Fibroblast of mammary gland (primary cell): ENCODE measurements at places on chromosomes 5 and 9.

DNA sequence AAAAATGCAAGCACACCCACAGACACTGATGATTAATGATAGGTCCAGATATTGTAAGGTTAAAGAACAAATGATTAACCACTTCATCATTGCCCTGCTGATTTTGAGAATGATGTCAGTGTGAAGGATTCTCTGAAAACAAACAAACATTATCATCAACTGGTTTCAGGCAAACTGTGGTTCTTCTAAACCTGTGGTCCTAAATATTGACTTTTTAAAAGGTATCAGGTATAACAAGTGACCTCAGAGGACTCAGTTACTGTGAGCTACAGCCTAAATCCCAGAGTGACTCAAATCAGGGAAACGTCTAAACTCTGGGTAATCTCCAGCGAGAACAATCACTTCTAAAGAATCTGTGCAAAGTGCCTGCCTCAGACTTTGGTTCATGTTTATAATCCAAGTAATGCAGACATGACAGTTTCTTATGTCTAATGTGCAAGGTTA lies 172.3 kb upstream of the CDH6 start:
- DNase-seq: no peak

- DNase-seq: peak; percentile 12
Observed at GRCh38 chr9:78074385-78075291, 43.0 kb upstream of the GNAQ start.

- DNase-seq: no peak
Observed at GRCh38 chr5:113614191-113614590, 100.7 kb downstream of the YTHDC2 start.

DNA sequence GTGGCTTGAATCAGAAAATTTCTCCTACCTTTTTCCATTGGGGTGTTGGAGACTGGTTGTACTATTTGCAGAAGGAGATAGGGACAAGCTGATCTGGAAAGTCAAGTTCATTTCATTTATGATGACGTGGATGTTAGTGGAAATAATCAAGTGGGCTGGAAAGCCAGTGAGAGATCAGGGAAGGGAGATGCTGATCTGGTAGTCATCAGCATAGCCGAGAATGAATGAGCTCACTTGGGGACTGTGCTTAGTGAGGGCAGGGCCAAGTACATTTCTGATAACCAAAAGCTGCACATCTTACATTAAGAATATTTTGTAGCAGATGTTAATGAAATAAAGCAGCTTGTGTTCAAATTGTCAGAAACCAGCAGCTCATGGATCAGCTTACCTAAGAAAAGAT lies 12.1 kb downstream of the MAN2A1 start:
- DNase-seq: peak; percentile 69

DNA sequence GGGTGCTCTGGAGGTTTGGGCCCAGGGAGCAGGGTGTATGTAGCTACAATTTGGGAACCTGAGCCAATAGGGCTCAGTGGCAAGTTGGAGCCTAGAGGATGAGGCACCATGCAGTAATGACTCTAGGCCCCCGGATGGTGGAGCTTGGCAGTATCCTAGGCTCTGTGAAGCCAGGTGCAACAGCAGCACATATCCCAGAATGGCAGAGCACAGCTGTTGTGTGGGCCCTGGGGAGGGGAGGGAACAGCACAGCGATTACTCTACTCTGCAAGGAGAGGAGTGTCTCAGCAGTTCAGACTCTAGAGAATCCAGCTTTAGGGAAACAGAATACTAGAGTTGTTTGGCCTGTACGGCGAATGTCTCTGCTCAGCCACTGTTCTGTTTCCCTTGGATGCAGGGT lies 56.1 kb downstream of the LRRTM2 start:
- DNase-seq: no peak

GRCh38 chr9:75892216-75892911 lies 1.9 kb downstream of the PCSK5 start:
- DNase-seq: peak; percentile 12

DNA sequence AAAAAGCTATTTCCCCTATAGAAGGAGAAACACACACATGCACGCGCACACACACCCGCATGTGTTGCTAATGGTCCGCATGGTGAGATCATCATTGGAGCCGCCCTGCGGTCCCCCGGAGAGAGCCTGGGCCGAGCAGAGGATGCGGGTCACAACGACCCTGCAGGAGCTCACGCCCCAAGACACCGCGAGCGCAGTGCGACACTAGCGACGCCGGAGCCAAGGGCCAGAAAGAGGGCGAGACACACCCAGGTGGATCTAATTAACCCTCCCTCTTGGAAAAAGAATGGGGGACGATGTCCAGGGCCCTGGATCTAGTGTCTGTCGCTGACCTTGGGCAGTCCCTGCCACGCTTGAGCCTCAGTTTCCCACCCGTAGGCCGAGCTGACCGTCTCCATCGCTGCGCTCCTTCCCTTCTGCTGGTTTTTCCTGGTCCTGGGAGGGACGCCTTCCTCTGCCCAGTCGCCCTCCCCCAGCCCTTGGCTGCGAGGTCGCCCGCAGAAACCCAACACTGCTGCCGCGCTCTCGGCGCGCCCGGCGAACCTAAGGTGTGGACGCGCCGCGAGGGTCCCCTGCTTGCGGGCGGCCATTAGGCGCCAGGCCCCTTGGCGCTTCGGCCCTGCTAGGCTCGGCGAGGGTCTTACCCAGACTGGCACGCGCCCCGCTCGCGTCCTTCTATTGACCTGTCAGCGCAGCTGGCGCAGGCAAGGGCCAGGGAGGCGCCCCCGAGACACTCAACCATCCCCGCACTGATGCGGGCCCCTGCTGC lies 47.5 kb upstream of the RNF20 start:
- peak; percentile 27 for DNase-seq

- no peak for DNase-seq
Observed at GRCh38 chr9:129580211-129580915, 40.5 kb downstream of the C9orf50 start.

DNA sequence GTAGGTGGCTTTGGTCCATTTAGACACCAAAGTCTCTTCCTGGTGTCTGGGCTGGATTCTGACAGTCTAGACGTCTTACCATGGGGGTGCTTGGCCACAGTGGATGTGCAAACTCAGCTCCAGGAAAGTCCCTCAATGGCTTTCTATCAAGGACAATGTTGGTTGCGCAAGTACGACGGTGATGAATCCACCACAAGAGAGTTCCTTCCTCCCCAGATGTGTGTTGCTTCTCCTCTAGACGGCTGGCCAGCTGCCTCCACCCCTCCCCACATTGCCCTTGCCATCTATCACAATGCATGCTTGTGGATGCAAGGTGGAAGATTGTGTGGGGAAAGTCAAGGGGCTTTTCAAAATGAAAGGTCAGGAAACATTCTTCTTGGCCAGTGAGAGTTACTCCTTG lies 89.7 kb upstream of the IRX2 start:
- no peak for DNase-seq

GRCh38 chr5:177605078-177605477 lies 5.1 kb downstream of the B4GALT7 start:
- no peak for DNase-seq
